ENCODE measurements at places on chromosomes 1 and 21. TPM values are rescaled to one million over a fixed set of nuclear protein-coding genes. Genes with fewer than 3 reads are reported as not detected.

The GRIK1 gene
- total RNA-seq: not detected

The SMIM11 gene
- total RNA-seq: 10.3 TPM

The FOXO6 gene
- total RNA-seq: 0.32 TPM

The TMEM51 gene
- 6.5 TPM for total RNA-seq

The FAM89A gene
- 24.7 TPM for total RNA-seq

The ARTN gene
- total RNA-seq: 0.15 TPM

The VWA5B1 gene
- not detected for total RNA-seq

The CFHR3 gene
- total RNA-seq: not detected

The SMCP gene
- not detected for total RNA-seq

The GOLT1A gene
- not detected for total RNA-seq

The LCE1B gene
- total RNA-seq: not detected

The DNM3 gene
- 0.76 TPM for total RNA-seq

The ZNF648 gene
- total RNA-seq: not detected

The EDN2 gene
- total RNA-seq: not detected

The HRNR gene
- not detected for total RNA-seq

The BMP8A gene
- total RNA-seq: 0.32 TPM

The KRTAP21-2 gene
- total RNA-seq: not detected

The PLA2G2D gene
- not detected for total RNA-seq

The CHD5 gene
- total RNA-seq: under 0.01 TPM

The CD5L gene
- not detected for total RNA-seq

The COA6 gene
- total RNA-seq: 28.6 TPM

The HES3 gene
- total RNA-seq: not detected

The LIPI gene
- not detected for total RNA-seq

The LRRC8C gene
- total RNA-seq: 22.6 TPM

The NMNAT2 gene
- total RNA-seq: under 0.01 TPM

The AMY2A gene
- total RNA-seq: not detected

The TTC24 gene
- not detected for total RNA-seq

The NHLH1 gene
- not detected for total RNA-seq

The GBP2 gene
- 57.6 TPM for total RNA-seq

The POU3F1 gene
- total RNA-seq: not detected

The MYBPH gene
- total RNA-seq: not detected

The CLCA1 gene
- total RNA-seq: not detected

The SPRR2A gene
- not detected for total RNA-seq

Measured in epithelial cell of umbilical artery (primary cell).